ENCODE measurements at places on chromosomes 1 and 21. TPM values are rescaled to one million over a fixed set of nuclear protein-coding genes. Genes with fewer than 3 reads are reported as not detected.

The HES3 gene
- total RNA-seq = not detected

- H3K4me3 ChIP-seq = no peak overlapping the region
- no peaks in the 10 kb centered on the region for H3K27me3 ChIP-seq
- no peaks in the 10 kb centered on the region for H3K4me1 ChIP-seq
Measured at GRCh38 chr1:218869276-218869675, 304.4 kb upstream of the LYPLAL1 start.

DNA sequence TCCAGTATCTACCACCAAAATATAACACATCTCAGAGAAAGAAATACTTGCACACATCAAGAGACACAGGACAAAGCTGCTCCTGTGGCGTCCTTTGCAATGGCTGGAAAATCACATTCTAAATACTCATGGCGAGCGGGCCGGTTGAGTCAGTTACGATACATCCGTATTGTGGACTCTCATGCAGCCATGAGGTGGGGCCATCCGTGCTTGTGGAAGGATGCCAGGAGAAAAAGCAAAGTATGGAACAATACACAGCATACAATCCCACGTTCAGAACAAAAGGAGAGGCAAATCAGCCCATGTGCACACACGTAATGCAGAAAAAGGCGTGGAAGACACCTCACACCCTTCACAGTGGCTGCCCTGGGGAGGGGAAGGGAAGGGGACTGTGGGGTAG, 13.1 kb downstream of the ATP13A2 start:
- H3K36me3 ChIP-seq = peaks cover 19% of the 10 kb centered on the region
- no peak overlapping the region for H3K27ac ChIP-seq
- no peak overlapping the region for H3K4me3 ChIP-seq

The S100A7A gene
- total RNA-seq = not detected

DNA sequence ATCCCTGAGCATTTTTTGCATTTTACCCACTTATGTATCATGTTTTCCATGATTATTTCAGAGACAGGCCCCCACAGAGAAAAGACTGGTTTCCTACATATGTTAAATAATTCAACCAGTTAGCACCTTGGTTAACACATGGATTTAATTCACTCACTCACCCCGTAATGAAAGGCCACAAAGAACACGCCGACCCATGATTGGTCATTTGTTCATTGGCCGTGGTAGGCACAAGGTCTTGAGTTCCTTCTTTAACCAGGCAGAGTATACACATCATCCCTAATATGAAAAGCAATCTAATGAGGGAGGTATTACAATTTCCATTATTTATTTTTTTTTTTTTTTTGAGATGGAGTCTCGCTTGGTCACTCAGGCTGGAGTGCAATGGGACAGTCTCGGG, 50.6 kb downstream of the RPS6KA1 start:
- DNase-seq = peak; percentile 49
- no peak overlapping the region for H3K4me3 ChIP-seq
- H3K36me3 ChIP-seq = peaks cover 2% of the 10 kb centered on the region

DNA sequence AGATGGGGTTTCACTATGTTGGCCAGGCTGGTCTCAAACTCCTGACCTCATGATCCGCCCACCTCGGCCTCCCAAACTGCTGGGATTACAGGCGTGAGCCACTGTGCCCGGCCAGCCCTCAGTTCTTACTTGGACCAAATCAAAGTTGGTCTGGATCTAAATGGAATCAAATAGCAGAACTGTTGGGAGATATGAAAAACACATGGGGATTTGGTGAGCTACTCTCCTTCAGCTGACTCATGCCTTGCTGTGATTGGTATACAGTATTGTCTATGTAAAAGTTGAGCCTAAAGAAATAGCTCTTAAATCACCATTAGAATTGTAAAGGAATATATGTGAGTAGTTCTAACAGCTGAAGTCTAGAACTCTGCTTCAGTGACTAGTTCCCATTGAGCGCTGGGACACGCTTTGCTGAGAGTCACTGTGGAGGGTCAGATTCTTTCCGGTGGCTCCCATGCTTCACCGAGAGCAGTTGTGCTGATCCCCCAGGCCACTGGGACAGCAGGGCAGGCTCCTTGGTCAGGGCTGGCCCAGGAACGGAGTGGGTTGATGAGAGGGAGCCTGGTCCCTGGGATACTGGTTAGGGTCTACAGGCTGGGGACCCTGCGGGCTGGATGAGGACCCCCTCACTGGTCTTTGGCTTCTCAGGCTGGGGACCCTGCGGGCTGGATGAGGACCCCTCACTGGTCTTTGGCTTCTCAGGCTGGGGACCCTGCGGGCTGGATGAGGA, 14.0 kb downstream of the PKNOX1 start:
- DNase-seq = no peak
- H3K27ac ChIP-seq = no peak overlapping the region
- H3K4me3 ChIP-seq = no peak overlapping the region
- no peaks in the 10 kb centered on the region for H3K36me3 ChIP-seq
- no peaks in the 10 kb centered on the region for H3K27me3 ChIP-seq

The CFHR2 gene
- not detected for total RNA-seq

DNA sequence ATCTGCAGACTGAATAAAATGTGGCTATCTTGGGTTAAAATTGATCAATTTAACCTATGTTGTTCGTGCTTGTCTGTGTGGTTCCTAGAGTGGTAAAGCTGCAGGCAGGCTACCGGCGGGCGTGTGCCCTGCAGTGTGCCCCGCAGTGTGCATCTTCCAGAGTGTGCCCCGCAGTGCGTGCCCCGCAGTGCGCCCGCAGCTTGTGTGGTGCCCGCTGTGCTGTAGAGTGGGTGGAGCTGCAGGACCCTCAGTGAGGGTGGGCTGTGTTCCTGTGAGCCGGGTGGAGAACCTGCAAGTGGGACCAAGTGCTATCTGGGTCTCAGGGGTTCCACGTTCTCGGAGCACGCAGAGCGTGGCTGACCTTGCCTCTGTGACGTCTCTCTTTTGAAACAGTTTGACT, 10.7 kb downstream of the RRP1 start:
- peaks cover 57% of the 10 kb centered on the region for H3K36me3 ChIP-seq
- no peaks in the 10 kb centered on the region for H3K4me1 ChIP-seq

- peaks cover 1% of the 10 kb centered on the region for H3K27me3 ChIP-seq
- H3K36me3 ChIP-seq = no peaks in the 10 kb centered on the region
- H3K4me1 ChIP-seq = no peaks in the 10 kb centered on the region
- DNase-seq = no peak
- H3K27ac ChIP-seq = no peak overlapping the region
Measured at GRCh38 chr1:176932114-176933104, 232.1 kb downstream of the ASTN1 start.

- H3K36me3 ChIP-seq = no peaks in the 10 kb centered on the region
- no peak for DNase-seq
- no peak overlapping the region for H3K27ac ChIP-seq
Measured at GRCh38 chr1:206833106-206833680, 32.2 kb upstream of the IL20 start.

DNA sequence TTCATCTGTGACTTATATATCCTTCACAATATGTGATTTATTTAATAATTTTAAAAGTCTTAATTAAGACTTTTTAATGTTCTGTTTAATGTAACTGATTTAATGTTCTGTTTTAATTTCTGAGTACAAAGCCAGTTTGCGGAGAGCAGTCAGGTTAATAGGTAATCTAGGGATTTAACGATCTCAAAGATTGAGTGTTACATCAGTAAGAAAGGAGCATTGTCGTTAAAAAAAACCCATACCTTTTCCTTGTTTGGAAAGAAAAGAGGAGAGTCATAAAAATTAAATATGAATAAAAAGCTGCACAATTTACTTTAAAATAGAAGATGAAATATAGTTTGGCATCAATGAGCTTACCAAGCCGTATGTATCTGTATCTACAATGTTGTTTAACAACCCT, 621.4 kb downstream of the KIF26B start:
- no peaks in the 10 kb centered on the region for H3K27me3 ChIP-seq
- H3K4me3 ChIP-seq = no peak overlapping the region
- DNase-seq = no peak
- no peak overlapping the region for H3K27ac ChIP-seq
- no peaks in the 10 kb centered on the region for H3K4me1 ChIP-seq

The EFNA3 gene
- 2.4 TPM for total RNA-seq

DNA sequence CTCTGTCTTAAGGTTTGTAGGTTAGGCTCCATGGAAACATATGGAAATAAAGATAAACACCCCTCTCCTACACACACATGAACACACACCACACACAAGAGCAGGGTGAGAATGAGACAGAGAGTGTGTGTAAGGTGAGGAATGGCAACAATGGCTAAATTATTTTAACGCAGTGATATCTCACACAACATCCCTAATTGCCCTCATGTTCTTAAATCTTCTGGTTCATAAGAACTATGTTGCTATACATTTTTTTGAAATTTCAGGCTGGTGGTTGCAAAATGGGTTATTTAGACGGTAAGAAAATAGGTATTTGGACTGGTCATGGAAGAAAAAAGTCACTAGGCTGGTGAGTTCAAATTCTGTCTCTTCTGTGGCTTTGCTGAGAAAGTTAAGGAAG, 316.7 kb upstream of the ESRRG start:
- H3K4me3 ChIP-seq = no peak overlapping the region
- no peak for DNase-seq
- H3K27me3 ChIP-seq = no peaks in the 10 kb centered on the region
- H3K36me3 ChIP-seq = no peaks in the 10 kb centered on the region
- no peaks in the 10 kb centered on the region for H3K4me1 ChIP-seq

DNA sequence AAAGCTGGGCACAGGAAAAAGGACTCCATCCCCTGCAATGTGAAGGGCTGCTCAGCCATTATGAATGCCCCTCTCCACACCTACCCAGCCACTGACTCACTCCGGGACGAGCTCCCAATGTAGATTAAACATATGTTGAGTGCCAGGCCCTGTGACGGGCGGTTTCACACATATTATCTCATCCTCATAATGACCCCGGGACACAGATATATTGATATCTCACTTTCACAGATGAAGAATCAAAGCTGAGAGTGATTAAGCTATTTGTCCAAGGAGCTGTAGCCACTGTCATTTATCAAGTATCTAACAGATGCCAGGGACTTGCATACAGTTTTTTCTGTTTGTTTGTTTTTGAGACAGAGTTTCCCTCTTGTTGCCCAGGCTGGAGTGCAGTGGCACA, 35.0 kb upstream of the SLC30A1 start:
- H3K4me3 ChIP-seq = no peak overlapping the region
- H3K4me1 ChIP-seq = no peaks in the 10 kb centered on the region
- H3K36me3 ChIP-seq = no peaks in the 10 kb centered on the region
- no peak overlapping the region for H3K27ac ChIP-seq
- no peak for DNase-seq
- no peaks in the 10 kb centered on the region for H3K27me3 ChIP-seq

DNA sequence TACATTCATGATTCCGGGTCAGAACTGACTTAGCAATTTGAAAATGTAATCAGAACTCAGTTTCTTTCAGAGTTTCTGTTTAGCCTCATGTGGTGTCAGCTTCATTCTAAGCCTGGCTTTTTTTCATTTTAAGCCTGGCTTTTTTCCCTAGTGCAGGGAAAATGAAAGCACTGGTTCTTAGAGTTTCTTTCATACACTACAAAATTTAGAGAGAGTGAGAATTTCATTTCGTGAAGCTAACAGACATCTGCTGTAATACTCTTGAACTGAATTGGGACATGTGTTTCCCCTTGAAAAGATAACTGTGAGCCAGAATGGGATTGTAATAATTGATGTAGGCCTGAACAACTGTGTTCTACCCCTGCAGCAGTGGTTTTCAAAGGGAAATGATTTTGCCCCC, 95.3 kb upstream of the KIAA0040 start:
- H3K4me1 ChIP-seq = peaks cover 13% of the 10 kb centered on the region
- DNase-seq = no peak
- no peak overlapping the region for H3K27ac ChIP-seq
- H3K27me3 ChIP-seq = no peaks in the 10 kb centered on the region

- no peak overlapping the region for H3K4me3 ChIP-seq
- DNase-seq = no peak
- no peaks in the 10 kb centered on the region for H3K4me1 ChIP-seq
Measured at GRCh38 chr21:15084668-15085067, 19.9 kb upstream of the NRIP1 start.

The FNBP1L gene
- total RNA-seq = 1.2 TPM

The RAB13 gene
- 4.1 TPM for total RNA-seq

GRCh38 chr1:222784371-222784770, 30.5 kb upstream of the DISP1 start:
- H3K27ac ChIP-seq = no peak overlapping the region
- H3K36me3 ChIP-seq = no peaks in the 10 kb centered on the region
- H3K4me3 ChIP-seq = no peak overlapping the region
- H3K27me3 ChIP-seq = peaks cover 18% of the 10 kb centered on the region
- H3K4me1 ChIP-seq = no peaks in the 10 kb centered on the region
- no peak for DNase-seq

All from activated CD4-positive, alpha-beta memory T cell treated with anti-CD3 and anti-CD28 coated beads for 36 hours (primary cell).